ENCODE measurements at places on chromosomes 12 and 14.

GRCh38 chr14:85333841-85334240 lies 196.1 kb upstream of the FLRT2 start:
- no peak for DNase-seq

DNA sequence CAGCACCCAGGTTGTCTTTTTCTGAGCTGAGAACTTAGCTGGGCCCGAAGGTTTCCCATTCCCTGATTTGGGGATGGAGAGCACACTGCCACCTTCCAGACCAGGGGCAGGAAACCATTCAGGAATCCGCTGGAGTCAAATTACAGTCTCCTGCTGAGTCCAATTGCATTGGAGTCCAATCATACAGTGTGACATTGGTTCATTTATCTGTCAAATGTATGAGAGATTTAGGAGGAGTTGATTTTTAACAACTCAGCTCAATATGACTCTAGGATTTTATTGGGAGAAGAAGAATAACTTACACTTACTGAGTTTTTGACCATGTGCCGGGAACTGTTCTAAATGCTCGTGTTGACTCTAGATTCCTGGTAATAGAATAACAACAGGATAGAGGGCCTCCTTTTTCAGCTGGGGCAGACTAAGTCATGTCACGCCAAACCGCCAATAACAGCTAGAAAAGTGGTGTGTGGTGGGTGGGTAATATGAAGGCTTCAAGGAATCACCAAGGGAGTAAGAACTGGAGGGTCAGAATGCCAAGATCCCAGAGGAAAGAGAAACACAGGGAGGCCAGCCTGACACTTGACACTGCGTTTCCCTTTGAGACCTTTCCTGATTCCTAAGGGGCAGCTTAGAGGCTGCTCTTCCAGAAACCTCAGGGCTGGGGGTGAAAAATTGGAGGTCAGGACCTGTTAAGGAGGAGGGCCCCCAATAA lies 11.5 kb downstream of the SYNDIG1L start:
- DNase-seq, result no peak

DNA sequence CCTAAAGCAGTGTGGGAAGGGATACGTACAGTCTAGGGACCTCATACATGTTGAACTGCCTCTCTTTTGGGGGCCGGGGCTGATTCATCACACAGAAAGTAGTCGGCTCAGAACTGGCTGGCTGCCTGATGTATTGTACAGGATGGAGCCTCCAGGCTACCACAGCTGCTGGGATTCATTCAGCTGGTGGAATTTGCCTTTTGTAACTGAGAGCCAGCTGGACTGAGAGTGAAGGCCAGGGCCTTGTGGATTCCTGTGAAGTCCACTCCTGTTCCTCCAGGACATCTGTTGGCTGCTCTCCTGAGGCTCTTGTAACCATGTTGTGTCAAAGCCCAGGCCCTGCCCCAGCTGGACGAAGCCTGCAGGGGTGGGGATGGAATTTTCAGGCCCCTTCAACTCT lies 116.3 kb upstream of the PRICKLE1 start:
- no peak for DNase-seq

- DNase-seq, result no peak
Measured at GRCh38 chr12:56629459-56630179, 507 bp downstream of the BAZ2A start.

- DNase-seq, result no peak
Measured at GRCh38 chr14:23425169-23425568, 10.3 kb downstream of the MYH7 start.

GRCh38 chr12:1324910-1325309 lies 269.5 kb downstream of the FBXL14 start:
- no peak for DNase-seq

DNA sequence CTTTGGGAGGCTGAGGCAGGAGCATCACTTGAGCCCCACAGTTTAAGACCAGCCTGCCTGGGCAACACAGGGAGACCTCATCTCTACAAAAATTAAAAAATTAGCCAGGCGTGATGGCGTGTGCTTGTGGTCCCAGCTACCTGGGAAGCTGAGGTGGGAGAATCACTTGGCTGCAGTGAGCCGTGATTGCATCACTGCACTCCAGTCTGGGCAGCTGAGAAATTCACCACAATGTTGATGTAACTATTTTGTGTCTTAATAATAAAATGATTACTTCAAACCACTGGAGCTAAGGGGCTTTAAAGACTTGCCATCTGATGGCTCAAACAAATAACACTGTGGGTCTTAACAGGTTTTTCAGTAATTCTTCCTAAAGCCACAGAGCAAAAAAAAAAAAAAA lies 10.8 kb downstream of the ERH start:
- no peak for DNase-seq

GRCh38 chr14:90489916-90490719 lies 93.3 kb downstream of the CALM1 start:
- DNase-seq, result no peak

DNA sequence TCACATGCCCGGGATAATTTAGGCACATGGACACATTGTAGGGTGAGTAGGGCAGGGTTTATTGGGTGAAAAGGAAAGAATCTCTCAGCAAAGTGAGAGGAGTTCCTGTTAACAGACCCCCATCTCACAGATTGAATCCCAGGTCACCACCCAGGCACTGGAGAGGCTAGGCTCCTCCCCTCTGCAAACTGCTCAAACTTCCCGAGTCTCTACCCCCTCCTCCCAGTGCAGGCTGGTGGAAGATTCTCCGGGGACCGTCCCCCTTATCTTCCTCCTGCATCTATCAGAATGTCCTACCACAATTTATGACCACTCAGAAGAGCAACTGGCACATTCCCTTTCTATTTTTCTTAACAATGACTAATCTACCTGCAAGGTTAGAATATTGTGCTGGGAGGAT lies 126.0 kb downstream of the NTF3 start:
- no peak for DNase-seq

DNA sequence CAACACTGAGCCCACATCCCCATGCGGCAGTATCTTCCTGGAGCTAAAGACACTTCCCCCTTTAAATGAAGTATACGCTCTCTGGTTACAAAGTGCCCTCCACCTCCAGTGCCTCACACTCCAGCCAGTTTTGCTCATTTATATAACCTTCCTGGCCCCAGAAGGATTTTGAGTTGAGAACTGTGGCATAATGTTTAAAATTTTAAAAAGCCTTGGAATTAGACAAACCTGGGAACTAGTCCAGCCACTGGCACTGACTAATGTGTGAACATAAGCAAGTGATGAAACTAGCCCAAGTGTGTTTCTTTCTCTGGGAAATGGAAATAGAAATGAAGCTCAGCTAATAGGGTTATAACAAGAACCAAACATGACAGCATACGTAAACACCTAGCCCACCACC lies 723.7 kb upstream of the USP15 start:
- DNase-seq, result no peak

GRCh38 chr14:60235440-60235839 lies 13.6 kb upstream of the PPM1A start:
- no peak for DNase-seq

GRCh38 chr12:101957252-101957959 lies 80.0 kb downstream of the DRAM1 start:
- no peak for DNase-seq

- no peak for DNase-seq
Measured at GRCh38 chr14:26382901-26383685, 214.7 kb downstream of the NOVA1 start.

GRCh38 chr12:26846416-26846815 lies 13.4 kb upstream of the ITPR2 start:
- no peak for DNase-seq

DNA sequence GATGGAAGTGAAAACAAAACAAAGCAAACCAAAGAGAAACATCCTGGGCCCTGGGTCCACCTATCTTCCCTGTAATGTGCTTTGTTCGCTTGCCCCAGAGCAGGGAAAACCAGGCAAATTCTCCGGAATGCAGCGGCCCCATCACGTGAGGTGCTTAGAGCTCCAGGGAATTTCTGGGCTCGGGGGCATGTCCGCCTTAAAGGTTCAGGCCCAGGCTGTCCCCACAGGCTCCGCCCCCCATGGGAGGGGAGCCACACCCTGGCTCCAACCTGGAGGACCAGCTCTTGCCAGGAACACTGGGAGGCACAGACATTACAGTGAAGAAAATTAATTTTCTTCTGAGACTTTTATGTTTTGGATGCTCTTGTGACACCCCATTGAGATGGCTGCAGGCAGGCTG lies 69.9 kb downstream of the RBM19 start:
- DNase-seq, result no peak

GRCh38 chr12:27076928-27077327 lies 5.5 kb downstream of the C12orf71 start:
- no peak for DNase-seq

DNA sequence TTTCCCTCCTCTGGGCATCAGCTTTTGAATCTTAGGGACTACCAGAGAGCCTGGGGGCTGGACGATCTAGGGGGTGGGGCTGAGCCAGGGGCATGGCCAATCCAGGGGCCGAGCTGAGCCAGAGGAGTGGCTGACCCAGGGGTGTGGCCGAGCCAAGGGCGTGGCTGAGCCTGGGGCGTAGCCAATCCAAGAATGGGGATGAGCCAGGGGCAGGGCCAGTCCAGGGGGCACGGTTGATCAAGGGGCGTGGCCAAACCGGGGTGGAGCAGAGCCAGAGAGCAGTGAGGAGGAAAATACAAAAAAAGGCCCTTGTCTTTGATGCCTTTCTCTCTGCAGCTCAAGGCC lies 219.3 kb upstream of the NOS1 start:
- no peak for DNase-seq

GRCh38 chr12:116150452-116150851 lies 127.0 kb downstream of the MED13L start:
- DNase-seq, result no peak

DNA sequence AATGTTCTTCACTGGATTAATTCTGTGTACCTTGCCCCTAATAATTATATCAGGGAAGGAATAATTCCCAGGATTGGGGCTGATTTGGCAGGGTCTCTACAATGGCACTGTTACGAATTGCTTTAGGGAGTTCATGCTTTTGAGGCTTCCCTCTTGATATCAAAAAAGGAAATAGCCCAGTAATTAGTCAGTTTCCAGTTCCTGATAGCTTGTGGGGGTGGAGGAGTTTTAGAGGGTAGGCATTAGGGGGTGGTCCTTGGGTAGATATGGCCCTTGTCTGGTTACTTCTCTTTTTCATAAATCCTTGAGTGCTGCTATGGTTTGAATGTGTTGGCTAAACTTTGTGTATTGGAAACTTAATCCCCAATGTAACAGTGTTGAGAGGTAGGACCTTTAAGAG lies 6.1 kb upstream of the SRSF5 start:
- DNase-seq, result no peak

GRCh38 chr12:25553098-25553497 lies at the start of gene LMNTD1:
LMNTD1 (minus strand) TSS chr12:25553283; CDS start chr12:25552959, 324 bp downstream.
- DNase-seq, result no peak

DNA sequence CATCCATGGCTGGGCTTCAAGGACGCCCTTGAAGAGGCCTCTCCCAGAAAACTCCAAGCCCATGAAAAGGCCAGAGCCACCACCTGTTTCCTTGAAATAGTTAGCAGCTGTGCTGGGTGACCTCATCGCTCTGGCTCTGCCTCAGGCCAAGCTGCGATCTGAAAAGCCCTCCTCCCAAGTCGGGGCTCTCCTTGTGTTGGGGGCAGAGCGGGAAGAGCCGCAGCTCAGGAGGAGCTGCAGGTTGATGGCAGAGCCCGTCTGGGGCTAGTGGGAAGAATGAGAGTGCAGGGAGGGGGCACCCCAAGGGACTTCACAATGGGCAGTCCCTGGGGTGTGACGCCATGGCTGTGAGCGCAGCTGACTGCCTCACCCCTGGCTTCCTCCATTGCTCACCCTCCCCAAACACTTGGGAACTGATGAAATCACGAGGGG lies 50.0 kb upstream of the STON2 start:
- DNase-seq, result no peak

DNA sequence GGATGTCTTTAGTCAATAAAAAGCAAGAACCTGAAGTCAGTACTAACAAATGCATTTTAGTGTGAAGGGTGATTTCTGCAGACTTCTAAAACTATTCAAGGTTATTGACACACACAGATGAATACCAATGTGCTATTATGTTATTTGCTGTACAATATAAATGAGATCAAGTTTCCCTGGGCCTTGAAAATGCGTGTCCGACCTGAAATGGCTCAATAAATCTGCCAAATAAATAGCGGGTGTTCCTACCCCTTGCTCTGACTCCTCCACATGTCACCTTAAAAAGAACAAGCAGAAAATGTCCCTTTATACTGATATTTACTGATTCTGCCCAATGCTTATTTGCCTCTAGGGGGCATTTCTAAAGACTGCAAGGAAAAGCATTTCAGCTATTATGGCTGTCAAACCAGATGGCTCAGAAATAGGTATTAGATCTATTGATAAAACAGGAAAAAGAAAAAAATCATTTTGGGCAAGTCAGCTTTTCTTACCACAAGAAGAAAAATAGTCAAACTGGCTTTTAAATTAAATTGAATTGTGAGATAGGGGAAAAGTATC lies 367.3 kb upstream of the KITLG start:
- no peak for DNase-seq

DNA sequence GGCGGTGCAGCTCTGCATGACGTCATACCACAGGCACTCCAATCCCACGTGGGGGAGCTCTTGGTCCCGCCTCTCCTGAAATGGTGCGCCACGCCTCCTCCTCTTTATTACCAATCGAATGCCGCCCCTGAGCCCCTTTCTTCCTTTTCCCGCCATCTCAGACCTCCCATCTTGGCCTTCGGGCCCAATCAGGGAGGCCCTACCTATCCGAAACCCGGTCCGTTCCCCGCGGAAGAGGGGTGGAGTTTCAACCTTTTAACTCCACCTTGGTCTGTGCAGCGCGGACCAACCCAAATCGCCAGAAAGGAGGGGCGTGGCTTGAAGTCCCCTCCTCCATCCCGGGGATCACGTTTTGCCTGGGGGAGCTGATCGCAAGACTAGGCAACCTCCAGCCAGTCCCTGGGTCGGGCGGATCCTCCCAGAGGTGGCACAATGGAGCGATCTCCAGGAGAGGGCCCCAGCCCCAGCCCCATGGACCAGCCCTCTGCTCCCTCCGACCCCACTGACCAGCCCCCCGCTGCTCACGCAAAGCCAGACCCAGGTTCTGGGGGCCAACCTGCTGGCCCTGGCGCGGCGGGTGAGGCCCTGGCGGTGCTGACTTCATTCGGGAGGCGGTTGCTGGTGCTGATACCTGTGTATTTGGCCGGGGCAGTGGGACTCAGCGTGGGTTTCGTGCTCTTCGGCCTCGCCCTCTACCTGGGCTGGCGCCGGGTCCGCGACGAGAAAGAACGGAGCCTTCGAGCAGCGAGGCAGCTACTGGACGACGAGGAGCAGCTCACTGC lies at the start of gene ESYT1:
Gene ESYT1, plus strand, starts transcription at position 380 of the 782 bp plus-strand sequence. Its CDS starts 53 bp downstream, at position 433.
- peak; percentile 93 for DNase-seq

DNA sequence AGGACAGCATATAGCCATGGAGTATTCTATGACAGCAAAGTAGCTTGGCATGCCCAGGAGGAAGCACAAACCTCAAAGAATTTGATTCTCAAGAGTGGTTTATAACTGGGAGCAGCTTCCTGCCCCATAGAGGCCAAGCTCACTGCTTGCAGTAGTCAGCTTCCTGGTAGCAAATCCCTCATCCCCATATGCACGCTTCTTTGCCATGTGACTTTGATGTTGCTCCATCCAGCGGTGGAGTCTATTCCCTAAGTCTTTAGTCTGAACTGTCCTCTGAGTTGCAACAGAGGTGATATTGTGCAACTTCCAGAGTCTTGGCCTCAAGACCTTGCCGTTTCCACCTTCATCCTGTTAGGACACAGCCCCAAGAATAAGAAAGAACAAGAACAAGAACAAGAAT lies 996.8 kb upstream of the TMEM132C start:
- no peak for DNase-seq

GRCh38 chr12:49910331-49911212 lies 6.9 kb upstream of the FAIM2 start:
- no peak for DNase-seq
